ENCODE measurements at places on chromosomes 6 and 20. TPM values are rescaled to one million over a fixed set of nuclear protein-coding genes. Genes with fewer than 3 reads are reported as not detected.

GRCh38 chr6:2949536-2950083, 21.8 kb downstream of the SERPINB6 start:
- no peak for DNase-seq

DNA sequence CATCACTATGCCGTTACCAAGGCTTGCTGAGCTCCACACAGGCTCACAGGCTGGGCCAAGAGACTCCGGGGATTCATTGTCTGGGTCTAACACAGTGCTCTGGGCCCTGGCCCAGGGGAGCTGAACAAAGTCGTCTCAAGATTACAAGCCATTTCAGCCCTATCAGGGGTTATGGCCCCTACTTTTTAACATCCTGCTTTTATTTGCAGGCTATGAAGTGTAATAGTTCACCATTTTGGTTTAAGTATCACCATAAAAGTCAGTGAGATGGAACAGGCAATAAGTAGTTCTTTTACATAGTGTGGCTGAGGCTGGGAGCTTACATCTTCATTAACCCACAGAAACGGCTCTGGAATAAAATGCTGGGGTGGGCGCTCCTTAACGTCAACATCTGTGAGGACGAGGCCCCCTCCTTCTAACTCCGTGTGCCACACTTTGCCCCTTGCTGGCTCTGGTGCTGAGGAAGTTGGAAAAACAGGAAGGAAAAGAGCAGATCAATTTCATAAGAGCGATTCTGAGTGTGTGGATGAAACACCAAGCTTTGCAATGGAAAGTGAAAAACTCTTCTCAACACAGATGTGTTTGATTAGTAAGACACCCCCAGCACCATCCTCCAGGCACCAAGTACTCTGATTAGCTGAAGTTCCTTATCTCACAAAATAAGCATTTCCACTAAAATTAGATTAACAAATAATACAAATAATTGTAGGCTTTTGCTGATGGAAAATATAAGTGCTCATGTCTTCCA, 447.3 kb downstream of the MAFB start:
- DNase-seq = no peak

SLC35D3 gene
- total RNA-seq = not detected

GJA1 gene
- total RNA-seq = not detected

DNA sequence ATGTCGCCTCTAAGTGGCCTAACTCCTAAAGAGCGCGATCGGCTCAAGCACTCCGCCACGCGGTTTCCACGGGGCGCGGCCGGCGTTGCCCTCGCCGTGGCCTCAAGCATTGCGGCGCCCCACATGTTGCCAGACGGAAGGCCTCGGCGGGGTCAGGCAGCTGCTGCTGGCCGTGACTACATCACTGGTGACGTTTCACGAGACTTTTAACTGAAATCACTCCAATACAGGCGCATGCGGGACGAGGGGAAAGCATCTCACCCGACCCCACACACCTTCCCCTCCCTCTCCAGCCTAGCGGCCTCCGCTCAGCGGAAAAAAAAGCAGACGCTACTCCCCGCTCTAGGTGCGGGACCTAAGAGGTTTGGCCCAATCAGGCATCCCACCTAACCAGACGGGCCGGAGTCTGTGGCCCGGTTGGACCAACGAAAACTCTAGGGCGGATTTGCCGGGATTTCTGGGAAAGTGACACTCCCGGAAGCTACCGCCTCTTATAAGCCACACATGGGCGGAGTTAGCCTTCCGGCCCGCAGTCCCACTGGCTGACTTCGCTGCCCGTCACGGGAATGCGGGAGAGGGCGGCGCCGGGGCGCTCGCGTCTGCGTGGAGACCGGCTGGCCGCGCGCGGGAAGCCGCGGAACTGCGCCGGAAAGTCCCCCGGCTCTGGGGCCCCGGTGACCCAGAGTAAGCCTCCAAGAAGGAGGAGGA, at the start of gene NXT1:
NXT1 (plus strand) TSS at position 596 of the 708 bp plus-strand sequence. CDS start 3,251 bp downstream, outside the sequence.
- peak; percentile 95 for DNase-seq

DNA sequence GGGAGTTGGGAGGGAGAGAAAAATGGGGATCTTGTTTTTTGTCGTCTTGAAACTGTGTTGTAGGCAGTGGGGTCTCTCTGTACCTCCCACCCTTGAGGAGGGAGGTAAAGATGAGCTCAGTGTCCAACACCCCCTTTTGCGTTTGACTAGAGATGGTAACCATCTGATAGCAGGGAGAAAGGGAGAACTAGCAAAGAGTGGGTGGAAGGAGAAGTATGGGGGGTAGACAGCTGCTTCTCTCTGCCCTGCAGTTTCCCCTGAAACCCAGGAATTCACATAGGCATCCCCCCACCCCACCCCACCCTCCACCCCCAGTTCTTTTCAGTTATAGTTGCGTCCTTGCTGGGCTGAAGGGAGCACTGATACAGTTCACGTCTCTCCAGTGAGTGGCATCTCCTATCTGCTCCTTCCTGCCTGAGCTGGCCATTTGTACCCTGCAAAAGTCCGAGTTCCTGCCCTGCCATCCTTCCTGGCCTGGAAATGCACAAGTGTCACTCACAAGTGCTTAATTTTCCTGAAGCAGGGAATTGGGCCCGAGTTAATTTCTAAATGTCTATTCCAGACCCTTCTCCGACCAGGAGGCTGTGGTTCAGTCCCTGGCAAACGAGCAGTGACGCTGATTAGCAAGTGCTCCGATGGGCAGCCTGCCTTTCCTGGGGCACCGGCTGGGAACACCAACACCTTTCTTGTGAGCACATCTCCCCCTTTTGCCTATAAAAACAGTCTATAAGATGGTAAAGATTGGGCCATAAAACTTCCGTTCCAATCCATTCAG, 1.5 kb downstream of the SIRPA start:
- no peak for DNase-seq

GRCh38 chr6:136967876-136968752, 46.0 kb downstream of the SLC35D3 start:
- peak; percentile 67 for DNase-seq

DNA sequence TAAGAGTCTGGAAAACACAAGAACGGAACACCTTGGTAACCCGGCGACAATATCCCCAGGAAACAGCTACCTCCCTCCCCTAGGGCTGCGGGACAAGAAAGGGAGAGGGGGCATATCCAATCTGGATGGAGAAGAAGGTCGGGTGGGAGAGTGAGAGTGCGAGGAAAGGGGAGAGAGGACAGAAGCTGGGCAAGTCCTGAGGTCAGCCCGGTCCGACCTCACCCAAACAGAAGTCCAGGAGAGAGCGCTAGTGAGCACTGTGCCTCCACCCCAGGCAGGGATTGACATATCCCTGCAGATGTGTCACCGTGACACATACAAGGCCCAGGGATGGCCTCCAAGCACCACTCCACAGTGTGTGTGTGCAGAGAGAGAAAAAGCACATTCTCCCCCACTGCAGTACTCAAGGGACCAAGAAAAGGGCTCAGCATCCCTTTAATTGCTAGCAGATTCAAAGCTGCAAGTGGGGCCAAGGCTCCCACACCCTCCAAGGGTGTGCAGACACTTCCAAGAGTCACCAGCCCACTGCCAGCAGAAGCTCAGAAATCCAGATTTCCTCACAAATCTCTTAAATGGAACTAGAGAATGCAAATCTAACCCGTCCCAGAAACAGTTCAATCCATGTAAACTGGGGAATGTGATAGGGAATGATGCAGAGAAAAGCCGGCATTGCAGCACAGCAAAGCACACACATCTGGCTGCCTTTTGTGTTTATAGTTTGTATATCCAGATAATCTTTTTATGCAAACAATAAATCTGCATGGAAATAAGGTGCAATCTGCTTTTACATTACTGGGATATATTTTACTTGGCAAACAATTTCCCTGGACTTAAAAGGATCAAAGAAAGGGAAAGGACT, 3.1 kb downstream of the PXDC1 start:
- DNase-seq = peak; percentile 55

- no peak for DNase-seq
These were observed 161.7 kb downstream of the INSM1 start for GRCh38 chr20:20529597-20529996.

C20orf204 gene
- 4.8 TPM for total RNA-seq
